ENCODE measurements at places on chromosomes 16 and 17. TPM values are rescaled to one million over a fixed set of nuclear protein-coding genes. Genes with fewer than 3 reads are reported as not detected.

The CNTNAP1 gene
- total RNA-seq, result 53.1 TPM

The HOXB9 gene
- total RNA-seq, result 0.49 TPM

The CDT1 gene
- total RNA-seq, result 8.5 TPM

The UBTF gene
- total RNA-seq, result 63.9 TPM

The UMOD gene
- total RNA-seq, result not detected

The DPEP3 gene
- not detected for total RNA-seq

The ITGAL gene
- not detected for total RNA-seq

The DPEP2 gene
- total RNA-seq, result 1.4 TPM

The SDR42E2 gene
- total RNA-seq, result not detected

The MCRIP1 gene
- 122 TPM for total RNA-seq

The CSH1 gene
- not detected for total RNA-seq

The KRT40 gene
- total RNA-seq, result not detected

The MIEN1 gene
- total RNA-seq, result 14.4 TPM

The DNAH3 gene
- total RNA-seq, result not detected

The C16orf96 gene
- not detected for total RNA-seq

The HS3ST6 gene
- not detected for total RNA-seq

The HSPB9 gene
- total RNA-seq, result not detected

The CCR7 gene
- 0.16 TPM for total RNA-seq

The CLDN6 gene
- 0.25 TPM for total RNA-seq

The KREMEN2 gene
- not detected for total RNA-seq

The KLHL10 gene
- total RNA-seq, result under 0.01 TPM

The STH gene
- not detected for total RNA-seq

The AGRP gene
- total RNA-seq, result not detected

The C1QTNF8 gene
- not detected for total RNA-seq

The CD300H gene
- total RNA-seq, result not detected

The ALOX15B gene
- total RNA-seq, result not detected

The SLC13A2 gene
- not detected for total RNA-seq

The SLC52A1 gene
- under 0.01 TPM for total RNA-seq
